ENCODE measurements at places on chromosomes 12 and 14.

DNA sequence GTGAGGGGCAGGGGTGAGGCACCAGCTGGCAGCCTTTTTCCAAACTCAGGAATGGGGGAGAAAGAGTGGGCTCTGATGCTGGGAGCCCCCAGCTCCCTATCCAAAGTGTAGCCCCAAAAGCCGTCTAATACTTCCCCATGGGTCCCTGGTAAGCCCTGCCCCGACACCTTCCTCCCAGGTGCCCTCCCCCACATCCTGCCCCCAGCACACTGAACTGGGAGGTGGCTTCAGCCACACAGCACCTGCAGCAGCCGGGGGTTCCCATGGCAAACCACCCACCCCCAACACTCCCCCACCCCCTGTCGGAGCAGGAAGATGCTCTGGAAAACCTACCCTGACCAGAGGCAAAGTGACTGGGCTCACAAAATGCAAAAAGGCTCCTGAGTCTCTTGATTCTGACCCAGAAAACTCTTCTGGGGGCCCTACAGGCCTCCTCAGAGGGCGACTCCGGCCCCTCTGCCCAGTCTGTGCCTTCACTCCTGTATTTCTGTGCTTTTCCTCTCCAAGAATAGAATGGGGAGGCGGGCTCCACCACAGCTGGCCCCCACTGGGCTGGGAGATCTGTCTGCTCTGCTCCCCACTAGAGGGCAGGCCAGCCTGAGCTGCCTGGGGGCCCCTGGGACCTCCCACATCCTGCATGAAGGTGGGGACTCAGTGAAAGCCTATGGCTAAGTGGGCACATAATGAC lies 81.6 kb downstream of the ITPK1 start:
- peak; percentile 22 for DNase-seq

- no peak for DNase-seq
Measured at GRCh38 chr12:50842637-50843493, at the start of gene TMPRSS12. Gene TMPRSS12, plus strand, starts transcription at chr12:50842926. Its CDS starts 39 bp downstream, at chr12:50842965.

DNA sequence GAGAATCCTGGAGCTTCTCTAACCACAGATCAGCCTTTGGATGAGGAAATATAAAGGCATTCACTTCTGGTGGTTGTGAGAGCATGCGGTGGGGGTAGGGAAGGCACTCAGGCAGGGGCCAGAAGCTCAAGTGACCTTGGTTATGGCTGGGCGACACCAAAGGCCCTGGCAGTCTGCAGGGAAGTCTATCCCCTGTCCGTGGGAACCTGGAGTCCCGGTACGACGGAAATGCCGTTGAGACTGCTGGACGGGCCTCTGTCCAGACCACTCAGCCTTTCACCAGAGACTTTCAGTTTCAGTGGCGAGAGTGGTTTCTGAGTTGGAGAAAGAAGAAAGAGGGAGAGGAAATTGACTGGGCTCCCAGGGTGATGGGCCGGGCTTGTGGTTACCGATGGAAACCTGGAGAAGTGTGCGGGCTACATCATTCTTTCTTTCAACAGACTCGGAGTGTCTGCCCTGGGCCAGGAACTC lies 20.9 kb downstream of the ISCA2 start:
- DNase-seq = peak; percentile 25

- DNase-seq = no peak
Measured at GRCh38 chr12:73991138-73991537, 546.5 kb upstream of the ATXN7L3B start.

- DNase-seq = peak; percentile 70
Measured at GRCh38 chr12:49703647-49704137, 3.5 kb downstream of the FMNL3 start.

DNA sequence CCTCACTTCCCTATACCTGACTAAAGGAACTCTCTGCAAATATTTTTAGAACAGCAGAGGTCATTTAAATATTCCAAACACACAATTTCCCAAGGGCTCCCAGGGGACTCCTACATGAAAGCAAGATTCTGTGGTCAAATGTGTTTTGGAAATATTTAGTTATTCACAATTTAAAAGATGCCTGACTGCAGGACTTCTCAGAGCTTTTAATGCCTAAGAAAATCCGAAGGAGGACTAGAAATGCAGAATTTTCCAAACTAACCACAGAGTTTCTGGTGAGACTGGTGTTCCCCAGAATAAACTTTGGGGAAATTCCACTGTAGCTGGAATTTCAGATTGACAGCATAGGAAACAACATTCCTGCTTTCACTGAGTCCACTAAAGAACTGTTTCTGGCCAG lies 84.8 kb upstream of the MAP1LC3B2 start:
- no peak for DNase-seq

GRCh38 chr12:116545936-116546335 lies 13.2 kb upstream of the MAP1LC3B2 start:
- no peak for DNase-seq

DNA sequence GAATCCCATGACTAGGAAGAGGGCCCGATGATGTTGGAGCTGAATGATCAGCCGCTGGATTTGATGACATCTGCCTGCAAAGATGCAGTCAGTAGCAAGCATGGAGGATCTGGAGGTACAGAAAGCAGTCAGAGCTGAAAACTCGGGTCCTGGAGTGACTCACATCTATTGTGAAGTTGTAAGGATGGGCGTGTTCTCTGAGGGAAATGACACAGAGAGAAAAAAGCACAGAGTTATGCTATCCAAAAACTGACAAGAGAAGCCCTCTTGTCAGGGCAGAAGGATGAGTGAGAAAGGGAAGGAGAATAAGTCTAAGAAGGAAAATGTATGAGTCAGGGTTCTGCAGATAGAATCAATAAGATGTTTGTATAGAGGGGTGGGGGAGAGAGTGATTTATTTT lies 380.4 kb upstream of the CCDC196 start:
- peak; percentile 59 for DNase-seq

GRCh38 chr14:71244341-71244740 lies 337.1 kb downstream of the PCNX1 start:
- DNase-seq = no peak

GRCh38 chr14:101125719-101126651 lies 222.5 kb upstream of the RTL1 start:
- DNase-seq = no peak

DNA sequence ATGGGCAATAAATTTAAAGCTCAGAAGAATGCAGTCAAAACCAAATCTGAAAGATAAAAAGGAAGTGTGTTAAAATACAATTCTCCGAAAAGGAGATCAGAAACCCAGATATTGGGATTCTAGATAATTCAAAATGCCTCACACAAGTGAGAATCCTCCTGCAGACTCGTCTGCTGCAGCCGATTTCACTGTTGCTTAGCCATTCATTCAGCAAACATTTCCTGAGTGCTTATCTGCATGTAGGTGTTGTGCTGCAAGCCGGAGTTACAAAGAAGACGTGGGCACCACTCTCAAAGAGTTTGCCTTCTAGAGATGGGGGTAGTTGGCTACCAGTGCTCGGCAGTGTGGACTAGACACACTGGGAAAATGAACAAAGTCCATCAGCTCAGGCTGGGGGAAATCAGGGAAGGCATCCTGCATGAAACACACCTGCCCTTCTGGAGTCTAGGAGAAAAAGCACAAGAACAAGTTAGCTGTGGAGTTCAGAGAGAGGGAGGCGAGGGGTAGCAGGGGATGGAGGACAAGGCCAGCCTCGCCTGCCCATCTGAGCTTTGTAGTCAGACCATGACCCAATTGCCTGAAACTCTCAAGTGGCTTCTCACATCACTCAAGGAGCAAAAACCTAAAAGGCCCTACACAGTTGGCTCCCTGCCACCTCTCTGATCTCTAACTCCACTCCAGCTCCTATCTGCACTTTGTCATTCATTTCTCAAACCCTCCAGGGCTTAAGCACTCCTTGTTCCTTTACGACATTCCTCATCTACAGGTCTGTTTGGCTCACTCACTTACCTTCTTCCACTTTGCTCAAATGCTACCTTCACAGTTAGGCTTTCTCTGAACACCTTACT lies 310.0 kb upstream of the DDHD1 start:
- DNase-seq = no peak

DNA sequence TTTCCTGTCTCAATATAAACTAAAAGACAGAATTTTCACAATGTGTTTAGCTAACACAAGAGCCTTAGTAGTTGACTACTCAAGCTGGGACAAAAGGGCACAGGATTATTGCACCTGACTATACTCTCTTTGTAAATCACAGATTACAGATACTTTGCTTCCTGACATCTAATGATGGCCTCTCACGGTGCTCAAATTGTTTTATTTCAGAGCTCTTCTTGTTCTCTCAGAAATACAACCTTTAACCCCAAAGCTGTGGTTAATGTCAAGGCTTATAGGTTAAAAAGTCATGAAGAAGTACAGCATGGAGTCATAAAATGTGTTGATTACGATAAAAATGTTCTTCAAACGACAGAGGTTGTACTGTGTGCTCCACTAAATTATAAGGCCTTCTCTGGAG lies 89.9 kb upstream of the CPNE8 start:
- no peak for DNase-seq

GRCh38 chr12:103462675-103463074 lies 33.1 kb downstream of the C12orf42 start:
- no peak for DNase-seq

GRCh38 chr14:95679148-95679815 lies 6.9 kb upstream of the TCL1B start:
- no peak for DNase-seq

GRCh38 chr12:115201966-115202365 lies 518.0 kb upstream of the TBX3 start:
- no peak for DNase-seq

DNA sequence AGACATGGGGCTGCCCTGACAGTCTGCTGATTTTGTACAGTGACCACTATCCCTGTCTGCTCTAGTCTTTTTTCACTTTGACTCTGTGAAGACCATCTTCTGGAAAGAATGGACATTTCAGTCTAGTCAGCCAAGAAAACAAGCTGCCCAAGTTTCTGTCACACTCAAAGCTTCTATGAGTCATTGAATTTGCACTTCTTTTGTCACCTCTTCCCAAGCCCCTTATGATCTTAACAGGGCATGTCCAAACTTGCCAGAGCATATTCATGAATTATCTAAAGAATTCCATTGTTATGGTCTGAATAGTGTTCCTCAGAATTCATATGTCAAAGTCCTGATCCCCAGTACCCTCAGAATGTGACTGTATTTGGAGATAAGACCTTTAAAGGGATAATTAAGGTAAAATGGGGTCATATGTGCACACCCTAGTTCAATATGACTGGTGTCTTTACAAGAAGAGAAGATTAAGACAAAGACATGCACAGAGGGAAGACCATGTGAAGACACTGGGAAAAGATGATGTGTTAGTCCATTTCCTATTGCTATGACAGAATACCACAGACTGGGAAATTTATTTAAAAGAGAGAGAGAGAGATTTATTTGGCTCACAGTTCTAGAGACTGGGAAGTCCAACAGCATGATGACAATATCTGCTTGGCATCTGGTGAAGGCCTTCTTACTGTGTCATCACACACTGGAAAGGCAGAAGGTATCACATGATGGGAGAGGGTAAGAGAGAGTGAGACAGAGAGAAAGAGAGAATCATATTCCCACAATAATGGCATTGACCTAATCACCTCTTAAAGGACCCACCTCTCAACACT lies 242.6 kb downstream of the BTG1 start:
- DNase-seq = no peak

- peak; percentile 68 for DNase-seq
Measured at GRCh38 chr12:121443193-121443870, 43.4 kb downstream of the RNF34 start.

DNA sequence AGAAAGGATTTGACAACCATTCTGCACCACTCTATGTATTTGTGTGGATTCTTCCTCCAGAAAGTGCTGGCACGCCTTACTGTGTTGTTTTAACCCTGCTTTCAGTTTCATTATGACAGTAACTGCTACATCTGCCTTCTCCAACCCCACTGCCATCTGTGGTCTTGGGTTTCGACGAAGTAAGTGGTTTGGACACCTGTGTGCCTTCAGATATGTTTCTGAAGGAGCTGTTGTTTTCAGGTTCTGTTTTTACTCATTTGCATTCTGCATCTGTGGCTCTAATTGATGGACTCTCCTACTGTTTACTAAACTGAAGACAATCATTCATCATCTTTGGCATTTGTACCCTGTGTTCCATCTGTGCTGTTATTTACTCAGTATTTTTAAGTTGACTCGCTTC lies 4.1 kb downstream of the TSHR start:
- peak; percentile 94 for DNase-seq

GRCh38 chr14:43595096-43595772 lies 911.8 kb downstream of the FSCB start:
- no peak for DNase-seq

- DNase-seq = no peak
Measured at GRCh38 chr12:113043240-113043639, 13.3 kb upstream of the DTX1 start.

GRCh38 chr12:13472690-13473089 lies 276.2 kb downstream of the EMP1 start:
- peak; percentile 46 for DNase-seq

DNA sequence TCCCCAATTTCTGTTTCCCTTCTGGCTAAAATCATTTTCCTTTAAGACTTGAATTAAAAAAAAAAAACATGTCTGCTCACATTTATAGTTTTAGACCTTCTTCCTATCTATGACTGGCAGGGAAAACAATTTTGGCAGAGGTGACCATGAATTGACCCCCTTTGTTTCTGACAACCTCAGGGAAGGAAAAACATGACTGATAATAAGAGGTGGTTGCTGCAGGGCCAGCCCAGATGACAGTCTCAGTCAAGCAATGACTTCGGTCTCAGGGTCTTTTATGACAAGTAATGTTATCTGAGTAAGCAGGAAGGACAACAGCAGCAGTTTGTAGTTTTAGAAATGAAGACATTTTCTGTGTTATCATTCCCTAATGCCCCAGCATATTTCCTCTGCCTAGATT lies 430.9 kb downstream of the LRIG3 start:
- DNase-seq = no peak

All from activated CD4-positive, alpha-beta T cell treated with anti-CD3 and anti-CD28 coated beads, Interleukin-2, Interleukin-6, amounts not matched to agents 100 ng/mL and 50 ng/mL, durations not matched to agents 16 hours and 8 hours (primary cell).